Ureter (tissue), 1 donor: ENCODE measurements at places on chromosomes 6 and 20.
A peak's percentile ranks its signal among the peaks of the same experiment; 100 is the strongest.

DNA sequence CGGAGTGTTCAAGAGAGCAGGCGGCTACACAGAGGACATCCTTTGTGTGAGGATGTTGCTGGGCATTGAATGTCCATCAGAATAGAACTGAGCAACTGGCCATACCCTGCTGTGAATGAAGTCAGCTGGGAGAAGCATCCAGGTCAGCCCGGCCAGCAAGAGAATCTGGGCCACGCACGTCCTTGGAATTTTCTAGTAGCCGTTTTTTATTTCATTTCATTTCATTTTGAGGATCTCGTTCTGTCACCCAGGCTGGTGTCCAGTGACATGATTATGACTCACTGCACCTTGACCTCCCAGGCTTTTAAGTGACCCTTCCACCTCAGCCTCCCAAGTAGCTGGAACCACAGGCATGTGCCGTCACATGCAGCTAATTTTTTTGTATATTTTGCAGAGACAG, 97.9 kb downstream of the SSR1 start:
- no peak for DNase-seq

DNA sequence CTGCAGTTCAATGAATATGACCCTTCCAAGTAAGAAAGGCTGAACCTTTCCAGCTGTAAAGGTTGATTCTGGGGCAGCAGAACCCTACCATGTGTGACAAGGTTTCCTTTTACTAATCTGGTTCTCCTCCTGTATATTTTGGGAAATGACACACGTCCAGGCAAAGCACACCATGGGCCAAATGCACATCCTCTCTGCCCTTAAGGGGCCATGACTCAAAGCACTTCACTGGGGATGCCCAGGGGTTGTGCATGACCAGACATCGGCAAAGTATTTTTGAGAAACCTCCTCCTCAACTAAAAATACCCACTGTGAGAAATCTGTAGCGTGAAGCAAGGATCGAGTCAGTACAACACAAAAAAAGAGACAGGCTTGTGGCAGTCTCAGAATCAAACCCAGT, 174.7 kb downstream of the BACH2 start:
- DNase-seq, result no peak

DNA sequence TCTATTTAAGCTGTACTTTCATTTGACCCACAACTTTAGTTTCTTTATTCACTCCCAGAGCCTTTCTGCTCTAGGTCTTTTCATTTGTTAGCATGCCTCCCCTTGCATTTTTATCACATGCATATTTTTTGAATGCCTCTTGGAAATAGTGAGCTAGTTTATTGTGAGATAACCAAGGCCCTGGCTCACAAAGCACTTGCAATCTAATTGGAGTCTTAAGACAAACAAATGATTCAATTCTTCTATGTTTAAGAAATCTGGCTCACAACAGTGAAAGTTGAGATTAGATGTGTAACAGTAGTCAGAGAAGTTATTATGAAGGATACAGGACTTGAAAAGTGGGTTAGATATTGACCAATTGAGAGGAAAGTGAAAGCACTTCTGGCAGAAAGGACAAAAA, 173.4 kb downstream of the MOXD1 start:
- DNase-seq, result no peak

GRCh38 chr6:135402311-135402710, 95.2 kb downstream of the AHI1 start:
- DNase-seq, result no peak

DNA sequence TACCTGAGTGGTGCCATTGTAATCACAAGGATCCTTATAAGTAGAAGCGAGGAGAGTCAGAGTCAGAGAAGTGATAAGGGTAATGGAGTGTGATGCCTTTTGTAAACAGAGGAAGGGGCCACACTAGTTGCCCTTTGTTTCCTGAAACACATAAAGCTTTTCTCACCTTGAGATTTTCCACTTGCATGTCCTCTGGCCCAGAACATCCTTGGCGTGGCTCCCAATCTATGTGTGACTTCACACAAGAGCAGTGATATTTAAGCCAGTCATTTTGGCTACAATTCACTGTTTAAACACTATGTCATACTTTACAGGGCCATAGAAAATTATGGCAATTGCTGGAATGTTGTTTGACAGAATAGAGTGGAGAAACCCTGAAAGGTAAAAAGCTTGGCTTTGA, 121.2 kb upstream of the BTN3A2 start:
- DNase-seq, result no peak

DNA sequence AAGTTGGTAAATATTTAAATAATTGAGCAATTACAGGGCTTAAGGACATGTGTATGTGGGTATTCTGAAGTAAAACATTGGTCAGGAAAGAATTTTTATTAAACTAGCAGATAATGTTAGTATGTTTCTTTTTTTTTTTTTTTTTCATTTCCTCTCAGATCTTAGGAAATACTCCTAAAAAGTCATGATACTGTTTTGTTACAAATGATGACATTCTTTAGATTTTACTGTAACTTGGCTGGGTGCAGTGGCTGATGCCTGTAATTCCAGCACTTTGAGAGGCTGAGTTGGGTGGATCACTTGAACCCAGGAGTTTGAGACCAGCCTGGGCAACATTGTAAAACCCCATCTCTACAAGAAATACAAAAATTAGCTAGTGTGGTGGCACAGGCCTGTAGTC, 41.5 kb downstream of the CDC40 start:
- DNase-seq, result no peak

DNA sequence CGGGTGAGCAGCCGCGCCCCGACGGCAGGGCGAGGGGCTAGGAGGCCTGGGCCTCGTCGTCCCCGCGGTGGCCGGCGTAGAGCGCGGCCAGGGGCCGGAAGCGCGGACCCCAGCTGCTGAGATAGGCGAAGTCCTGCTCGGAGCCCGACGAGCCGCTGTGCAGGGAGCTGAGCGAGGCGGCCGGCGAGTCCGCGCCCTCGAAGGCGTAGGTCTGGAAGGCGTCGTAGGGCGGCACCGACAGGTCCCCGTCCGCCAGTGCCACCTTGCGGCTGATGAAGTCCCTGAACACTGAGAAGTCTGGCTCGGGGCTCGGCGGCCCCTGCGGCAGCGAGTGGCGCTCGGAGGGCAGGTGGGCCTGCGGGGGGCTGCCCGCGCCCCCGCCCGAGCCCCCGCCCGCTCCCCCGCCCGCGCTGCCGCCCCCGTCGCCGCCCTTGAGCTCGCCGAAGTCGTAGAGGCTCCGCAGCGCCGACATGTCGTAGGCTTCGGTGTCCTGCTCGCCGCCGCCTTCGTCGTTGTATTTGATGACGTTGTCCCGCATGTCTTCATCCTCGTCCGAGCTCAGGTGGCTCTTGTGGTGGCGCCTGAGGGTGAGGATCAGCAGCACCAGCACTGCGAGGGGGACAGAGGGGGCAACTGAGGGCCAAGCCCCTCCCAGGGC, 56.5 kb downstream of the CD40 start:
- peak; percentile 67 for DNase-seq

GRCh38 chr6:42727087-42727611, 4.8 kb upstream of the PRPH2 start:
- DNase-seq, result no peak

GRCh38 chr6:139736325-139736906, 362.0 kb upstream of the CITED2 start:
- no peak for DNase-seq

DNA sequence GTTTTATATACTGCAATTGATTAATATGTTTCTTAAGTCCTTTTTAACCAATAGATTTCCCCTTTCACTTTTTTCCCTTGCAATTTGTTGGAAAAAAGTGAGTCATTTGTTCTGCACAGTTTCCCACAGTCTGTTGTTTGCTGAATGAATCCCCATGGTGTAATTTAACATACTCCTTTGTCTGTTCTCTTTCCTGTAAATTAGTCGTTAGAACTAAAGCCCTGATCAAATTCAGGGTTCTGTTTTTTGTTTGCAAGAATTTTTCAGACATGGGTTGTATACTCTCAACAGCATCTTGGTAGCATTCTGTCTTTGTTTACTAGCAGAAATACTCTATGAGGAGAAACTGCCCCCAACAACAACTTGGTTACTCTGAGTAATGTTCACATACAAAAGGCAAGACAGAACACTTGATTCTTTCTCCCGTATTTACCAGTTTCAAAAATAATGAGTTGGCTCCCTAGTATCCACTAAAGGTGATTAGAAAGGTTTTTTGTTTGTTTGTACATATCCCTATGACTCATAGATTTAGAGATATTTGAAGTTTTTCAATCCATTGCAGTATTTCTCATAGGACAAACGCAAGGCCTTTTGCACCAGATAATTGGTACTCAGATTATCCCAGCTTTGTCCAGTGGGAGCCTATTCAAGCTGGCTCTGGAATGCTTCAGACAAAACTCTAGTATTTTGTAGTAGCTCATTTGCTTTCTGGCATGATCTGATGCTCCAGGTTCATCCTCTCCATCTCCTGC, 16.5 kb downstream of the BLOC1S5 start:
- DNase-seq, result no peak

GRCh38 chr6:142260748-142261147, 41.1 kb upstream of the ADGRG6 start:
- no peak for DNase-seq

DNA sequence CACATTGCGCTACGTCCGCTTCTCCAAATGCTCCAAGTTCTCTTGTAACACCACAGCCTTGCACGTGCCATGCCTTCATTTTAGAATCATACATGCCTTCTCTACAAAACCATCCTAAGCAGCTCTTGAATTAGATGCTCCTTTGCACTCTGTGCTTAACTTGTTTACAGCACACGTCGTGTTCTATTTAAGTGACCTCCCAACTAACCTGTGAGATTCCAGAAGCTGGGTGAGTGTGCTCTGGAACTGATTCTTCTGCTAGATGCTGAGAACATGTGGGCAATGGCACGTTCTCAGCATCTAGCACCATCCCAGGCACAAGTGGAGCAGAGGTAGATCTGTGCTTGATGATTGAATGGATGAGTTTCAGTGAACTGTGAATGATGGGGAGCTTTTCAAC, 100.0 kb upstream of the NEDD9 start:
- DNase-seq, result no peak

GRCh38 chr6:48541649-48542048, 430.7 kb upstream of the PTCHD4 start:
- no peak for DNase-seq

GRCh38 chr6:130152908-130153510, 69.7 kb downstream of the SAMD3 start:
- DNase-seq, result no peak

DNA sequence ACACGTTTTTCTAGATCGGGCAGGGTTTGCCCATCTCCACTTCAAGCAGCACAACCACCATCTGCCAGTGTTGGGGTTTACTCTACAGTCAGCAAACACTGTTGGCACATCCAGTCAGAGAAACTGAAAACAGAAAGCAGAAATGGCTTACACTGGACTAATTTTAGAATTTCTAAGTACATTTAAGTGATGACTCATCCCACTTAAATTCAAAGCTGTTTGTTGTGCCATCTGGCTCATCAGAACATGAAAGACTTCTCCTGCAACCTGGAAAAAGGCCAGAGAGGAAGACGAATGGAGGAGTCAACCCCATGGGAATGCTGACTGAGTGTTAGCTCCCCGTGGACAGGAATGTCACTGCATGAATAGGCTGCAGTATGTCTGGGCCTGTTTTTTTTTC, 21.8 kb downstream of the FAM209B start:
- DNase-seq, result no peak

GRCh38 chr6:127904160-127904559, 3.3 kb upstream of the THEMIS start:
- no peak for DNase-seq

DNA sequence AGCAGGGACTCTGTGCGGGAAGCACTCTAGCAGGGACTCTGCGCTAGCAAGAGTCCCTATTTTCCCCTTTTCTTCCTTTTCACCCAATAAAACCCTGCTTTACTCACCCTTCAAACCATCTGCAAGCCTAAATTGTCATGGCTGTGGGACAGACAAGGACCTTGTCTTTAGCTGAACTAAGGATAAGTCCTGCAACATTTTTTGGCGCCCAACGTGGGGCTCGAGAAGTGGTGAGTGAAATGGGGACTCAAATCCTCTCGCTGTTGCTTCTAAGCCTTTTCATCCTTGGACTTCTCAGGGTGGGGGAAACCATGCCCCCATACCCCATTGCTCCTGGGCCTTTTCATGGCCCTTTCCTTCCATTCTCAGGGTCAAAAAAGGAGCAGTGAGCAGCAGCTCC, 46.4 kb downstream of the IMPG1 start:
- DNase-seq, result no peak

- DNase-seq, result no peak
These were observed 16.9 kb upstream of the RFPL4B start for GRCh38 chr6:112330071-112330878.

GRCh38 chr6:44000164-44000842, 126.9 kb downstream of the MRPL14 start:
- DNase-seq, result no peak

DNA sequence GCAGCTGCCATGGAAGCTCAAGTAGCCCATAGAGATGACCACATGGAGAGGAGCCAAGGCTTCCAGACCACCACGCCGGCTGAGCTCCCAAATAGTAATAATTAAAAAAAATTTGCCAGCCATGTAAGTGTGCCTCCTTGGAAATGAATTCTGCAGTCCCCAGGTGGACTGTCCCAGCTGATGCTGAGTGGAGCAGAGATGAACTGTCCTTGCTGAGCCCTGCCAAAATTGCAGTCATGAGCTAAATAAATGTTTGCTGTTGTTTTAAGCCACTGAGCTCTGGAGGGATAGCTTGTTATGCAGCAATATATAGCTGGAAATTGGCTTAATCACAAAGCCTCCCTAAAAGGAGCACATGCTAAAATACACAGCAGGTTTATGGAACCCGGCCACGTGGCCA, 55.6 kb upstream of the SNRPB2 start:
- DNase-seq, result no peak

GRCh38 chr6:113505084-113505699, 352.0 kb upstream of the MARCKS start:
- no peak for DNase-seq

GRCh38 chr6:118660218-118660569, 8.8 kb upstream of the CEP85L start:
- DNase-seq, result no peak

GRCh38 chr6:11292594-11293236, 60.2 kb upstream of the NEDD9 start:
- no peak for DNase-seq

DNA sequence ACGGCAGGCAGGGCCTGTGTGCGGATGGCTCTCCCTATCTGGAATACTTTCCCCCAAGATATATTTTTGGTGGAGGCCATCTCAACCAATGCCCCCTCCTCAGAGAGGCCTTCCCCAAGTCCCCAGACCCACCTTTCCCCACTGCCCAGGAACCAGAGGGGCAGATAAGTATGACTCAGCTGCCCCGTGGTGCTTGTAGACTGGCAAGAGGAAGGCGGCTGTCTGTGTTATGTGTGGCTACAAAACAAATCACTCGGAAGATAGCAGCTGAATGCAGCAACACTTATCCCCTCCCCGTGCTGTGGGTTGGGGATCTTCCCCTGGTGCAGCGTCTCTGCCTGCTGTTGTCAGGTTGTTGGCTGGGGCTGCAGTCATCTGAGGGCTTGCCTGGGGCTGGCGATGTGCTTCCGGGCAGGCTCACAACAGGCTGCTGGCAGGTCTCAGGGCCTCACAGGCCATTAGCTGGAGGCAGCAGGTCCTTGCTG, 7.1 kb downstream of the NPEPL1 start:
- no peak for DNase-seq

- no peak for DNase-seq
These were observed 358.1 kb downstream of the CDKAL1 start for GRCh38 chr6:20892365-20892764.

GRCh38 chr20:59784365-59784764, 149.1 kb downstream of the SYCP2 start:
- peak; percentile 13 for DNase-seq

- DNase-seq, result no peak
These were observed 21.2 kb upstream of the ELOVL5 start for GRCh38 chr6:53369876-53370515.

GRCh38 chr6:139863346-139863745, 488.9 kb upstream of the CITED2 start:
- no peak for DNase-seq

GRCh38 chr6:7136859-7137334, 29.1 kb downstream of the RREB1 start:
- no peak for DNase-seq
